ENCODE measurements at places on chromosomes 2 and 18. TPM values are rescaled to one million over a fixed set of nuclear protein-coding genes. Genes with fewer than 3 reads are reported as not detected.

The HAAO gene
- total RNA-seq: 6.3 TPM

The GPR35 gene
- 0.99 TPM for total RNA-seq

The RAB31 gene
- 48.9 TPM for total RNA-seq

The KCNG2 gene
- total RNA-seq: 0.73 TPM

The DES gene
- total RNA-seq: 1.6 TPM

The MLPH gene
- total RNA-seq: 18.0 TPM

The EPC2 gene
- total RNA-seq: 15.7 TPM

The TUBA3E gene
- total RNA-seq: not detected

The CD8B2 gene
- not detected for total RNA-seq

The CPLX4 gene
- total RNA-seq: not detected

The REG1B gene
- not detected for total RNA-seq

The ADRA2B gene
- total RNA-seq: not detected

The TMEM169 gene
- 0.29 TPM for total RNA-seq

The CCBE1 gene
- 69.4 TPM for total RNA-seq

The RGPD3 gene
- total RNA-seq: 0.29 TPM

All from smooth muscle cell of trachea (primary cell).